ENCODE measurements at places on chromosomes 12 and 14.

GRCh38 chr12:64053117-64053516 is 169.0 kb downstream of the KICS2 start:
- DNase-seq = no peak

DNA sequence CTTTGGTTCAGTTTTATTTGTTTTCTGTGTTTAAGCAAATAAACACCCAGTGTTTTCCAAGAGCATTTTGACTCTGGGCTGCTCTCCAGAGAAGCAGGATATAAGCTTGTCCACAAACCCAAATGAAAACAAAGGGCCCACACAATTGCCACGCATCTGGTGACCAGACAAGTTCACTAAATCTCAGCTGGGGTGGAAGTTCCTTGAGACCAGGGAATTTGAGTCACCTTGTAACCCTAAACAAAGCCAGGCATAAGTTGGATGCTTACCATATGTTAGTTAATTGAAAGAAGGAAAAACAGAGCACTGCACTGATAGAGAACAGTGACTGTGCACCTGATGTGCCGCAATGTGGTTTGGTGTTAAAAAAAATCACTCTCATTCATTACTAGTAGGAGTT is 1.6 kb upstream of the TXNRD1 start:
- no peak for DNase-seq

DNA sequence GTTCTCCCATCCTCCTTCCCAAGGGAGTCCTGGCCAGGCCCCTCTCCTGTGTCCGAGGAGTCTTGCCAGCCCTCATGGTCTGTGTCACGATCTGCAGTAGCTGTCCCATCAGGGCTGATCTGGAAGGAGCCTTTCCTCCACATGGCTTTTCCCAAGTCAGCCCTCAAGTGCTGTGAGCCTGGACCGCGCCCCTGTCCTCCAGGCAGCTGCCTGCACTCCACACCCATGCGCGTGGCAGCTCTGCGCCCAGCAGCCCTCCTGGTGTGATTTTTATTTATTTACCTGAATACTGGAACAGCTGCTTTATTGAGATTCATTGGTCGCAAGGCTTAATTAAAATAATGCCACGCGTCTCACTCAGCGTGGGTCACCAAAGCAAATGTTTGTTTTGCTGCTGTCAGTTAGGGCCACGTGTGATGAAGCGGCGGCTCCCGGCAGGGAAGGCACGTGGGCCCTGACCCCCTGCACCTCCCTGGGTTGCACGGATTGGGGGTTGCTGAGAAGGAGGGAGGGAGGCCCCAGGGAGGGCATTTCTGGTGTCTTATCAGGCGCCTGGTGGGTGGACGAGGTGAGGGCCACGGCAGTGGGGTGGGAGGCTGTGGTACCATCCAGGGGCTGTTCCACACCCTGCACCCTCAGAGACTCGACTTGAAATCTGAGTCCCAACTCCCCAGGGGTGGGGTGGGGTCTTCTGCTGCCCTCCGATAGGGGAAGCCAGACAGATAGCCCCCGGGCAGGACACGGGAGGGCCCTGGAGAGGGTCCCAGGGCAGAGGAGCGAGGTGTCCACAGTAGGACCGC is 206.3 kb upstream of the C14orf180 start:
- no peak for DNase-seq

DNA sequence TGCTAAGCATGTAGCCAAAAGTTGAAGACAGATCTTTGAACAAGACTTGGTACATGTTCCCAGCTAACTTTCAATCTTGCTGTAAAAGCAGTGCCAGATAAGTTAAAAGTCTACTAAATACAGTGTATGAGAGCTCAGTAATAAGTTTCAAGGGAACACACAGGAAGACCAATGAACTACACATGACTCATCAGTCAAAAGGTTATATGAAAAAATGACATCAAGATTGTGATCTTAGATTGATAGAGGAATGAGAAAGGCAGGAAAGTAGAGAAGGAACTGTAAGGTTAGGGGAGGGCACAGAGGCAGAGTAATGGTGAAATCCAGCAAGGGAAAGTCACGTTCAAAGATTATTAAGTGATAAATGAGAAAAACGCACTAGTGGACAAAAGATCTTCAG is 249.9 kb upstream of the FLRT2 start:
- no peak for DNase-seq

GRCh38 chr14:53295372-53295771 is 142.2 kb upstream of the DDHD1 start:
- no peak for DNase-seq

DNA sequence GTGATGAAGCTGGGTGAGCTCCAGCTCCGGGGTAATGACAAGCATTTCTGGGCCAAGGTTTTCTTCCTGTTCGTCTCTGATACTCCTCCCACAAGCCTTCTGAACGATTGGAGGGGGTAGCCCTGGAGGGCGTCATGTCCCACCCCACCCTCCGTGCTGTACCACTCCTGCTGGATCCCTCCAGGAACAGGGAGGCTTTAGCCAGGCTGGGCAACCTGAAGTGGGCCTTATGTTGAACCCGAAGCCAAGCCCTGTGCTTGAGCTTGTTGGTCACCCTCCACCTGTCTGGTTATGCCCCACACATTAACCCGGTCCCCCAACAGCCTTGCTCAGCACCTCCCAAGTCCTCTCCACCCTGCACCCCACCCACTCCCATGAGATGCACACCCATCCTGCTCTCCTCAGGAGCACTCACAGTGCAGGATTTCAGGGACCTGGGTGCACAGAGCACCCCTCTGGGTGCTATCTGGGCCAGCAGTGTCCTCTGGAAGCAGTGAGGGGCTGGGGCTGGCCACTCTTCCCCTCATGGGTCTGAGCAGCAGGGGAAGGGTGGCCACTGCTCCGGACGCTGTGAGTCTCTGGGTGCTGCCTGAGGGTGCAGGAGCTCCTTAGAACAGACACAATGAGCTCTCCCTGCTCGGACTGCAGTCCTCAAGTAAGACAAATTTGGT is 6.8 kb upstream of the KRT83 start:
- no peak for DNase-seq

DNA sequence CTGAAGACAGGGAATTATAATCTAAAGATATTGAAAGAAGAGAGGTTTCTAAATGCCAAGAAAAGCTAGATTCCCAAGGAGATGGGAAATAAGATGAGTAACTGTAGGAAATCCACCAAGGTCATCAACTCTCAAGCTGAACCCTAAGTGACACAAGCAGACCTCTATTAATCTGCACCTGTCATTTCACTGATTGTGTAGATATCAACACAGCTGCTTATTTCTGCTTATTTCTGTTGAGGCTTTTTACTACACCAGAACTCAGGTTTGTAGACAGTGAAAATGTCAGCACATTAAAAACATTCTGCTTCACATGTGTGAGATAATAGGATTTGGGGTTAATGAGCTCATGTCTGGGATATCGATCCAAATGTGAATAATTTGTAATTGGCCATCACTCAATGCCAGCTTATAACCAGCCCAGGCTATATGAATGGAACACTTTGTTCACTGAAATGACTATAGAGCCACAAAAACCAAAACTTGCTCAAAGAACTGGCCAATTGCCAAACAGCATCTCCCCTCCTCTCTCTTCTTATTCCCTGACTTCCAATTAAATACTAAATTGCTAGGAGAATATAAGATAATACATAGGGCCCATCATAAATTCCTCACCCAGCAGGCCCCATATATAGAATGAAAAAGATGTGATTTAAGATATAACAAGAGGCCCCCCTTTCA is 188.7 kb upstream of the ARID2 start:
- no peak for DNase-seq

DNA sequence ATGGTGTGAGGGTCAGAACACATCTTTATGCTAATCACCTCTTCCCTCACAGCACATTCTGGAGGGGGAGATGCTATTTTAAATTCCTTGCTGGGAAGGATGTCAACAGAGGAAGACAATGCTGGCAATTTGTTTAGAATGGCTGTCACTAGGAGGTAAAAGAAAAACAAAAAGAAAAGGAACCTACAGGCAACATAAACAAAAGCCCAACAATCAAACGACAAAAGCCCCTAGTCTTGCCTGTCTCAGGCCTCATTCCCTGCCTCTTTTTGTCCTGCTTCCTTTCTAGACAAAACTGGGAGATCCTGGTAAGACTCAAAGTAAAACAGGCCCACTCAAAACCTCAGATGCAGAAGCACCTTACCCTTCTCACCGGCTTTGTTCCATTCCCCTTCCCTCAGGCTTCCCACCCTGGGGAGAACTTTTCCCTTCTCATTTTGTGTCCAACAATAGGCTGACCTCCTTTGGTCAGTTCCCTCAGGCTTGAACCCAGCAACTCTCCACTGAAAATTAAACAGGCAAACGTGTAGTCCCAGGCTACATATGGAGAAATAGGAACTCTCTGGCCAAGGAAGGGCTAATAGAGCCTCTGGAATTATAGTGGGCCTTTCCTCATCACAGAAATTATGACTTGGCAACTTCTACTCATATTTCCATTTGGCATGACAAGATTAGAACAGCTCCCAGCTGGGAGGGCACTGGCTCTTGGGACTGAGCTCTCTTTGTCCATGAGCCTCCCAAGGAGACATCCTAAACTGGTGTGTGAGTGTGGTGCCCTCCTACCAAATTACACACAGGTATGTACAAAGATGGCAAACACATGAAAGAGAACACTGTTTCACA is 193.0 kb downstream of the MON2 start:
- DNase-seq = no peak

- DNase-seq = no peak
These were observed 1.1 kb downstream of the TTC8 start for GRCh38 chr14:88825503-88825902.

DNA sequence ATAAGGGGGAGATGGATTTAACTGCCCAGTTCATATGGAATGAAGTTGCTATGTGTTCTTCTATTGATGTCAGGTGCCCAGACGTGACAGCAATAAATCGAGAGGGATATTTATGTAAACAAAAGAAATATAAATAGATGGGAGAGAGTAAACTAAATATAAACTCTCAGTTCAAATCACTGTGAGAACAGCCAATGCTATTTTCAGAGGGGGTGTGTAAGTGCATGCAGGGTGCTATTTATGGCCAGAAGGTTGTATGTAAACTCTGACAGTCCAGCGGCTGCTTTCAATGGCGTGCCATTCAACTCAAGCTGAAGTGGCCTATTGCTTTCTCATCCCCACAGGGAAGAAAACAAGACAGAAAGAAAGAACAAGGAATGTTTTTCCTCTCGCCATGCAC is 127.2 kb downstream of the KCNA5 start:
- DNase-seq = no peak
